Head of caudate nucleus (tissue), 42 donors: ENCODE measurements at places on chromosomes 12 and 14.

- no peak for DNase-seq
Measured at GRCh38 chr14:54226103-54226502, 170.7 kb upstream of the CDKN3 start.

GRCh38 chr12:83150465-83151189 is 463.9 kb downstream of the TMTC2 start:
- no peak for DNase-seq

DNA sequence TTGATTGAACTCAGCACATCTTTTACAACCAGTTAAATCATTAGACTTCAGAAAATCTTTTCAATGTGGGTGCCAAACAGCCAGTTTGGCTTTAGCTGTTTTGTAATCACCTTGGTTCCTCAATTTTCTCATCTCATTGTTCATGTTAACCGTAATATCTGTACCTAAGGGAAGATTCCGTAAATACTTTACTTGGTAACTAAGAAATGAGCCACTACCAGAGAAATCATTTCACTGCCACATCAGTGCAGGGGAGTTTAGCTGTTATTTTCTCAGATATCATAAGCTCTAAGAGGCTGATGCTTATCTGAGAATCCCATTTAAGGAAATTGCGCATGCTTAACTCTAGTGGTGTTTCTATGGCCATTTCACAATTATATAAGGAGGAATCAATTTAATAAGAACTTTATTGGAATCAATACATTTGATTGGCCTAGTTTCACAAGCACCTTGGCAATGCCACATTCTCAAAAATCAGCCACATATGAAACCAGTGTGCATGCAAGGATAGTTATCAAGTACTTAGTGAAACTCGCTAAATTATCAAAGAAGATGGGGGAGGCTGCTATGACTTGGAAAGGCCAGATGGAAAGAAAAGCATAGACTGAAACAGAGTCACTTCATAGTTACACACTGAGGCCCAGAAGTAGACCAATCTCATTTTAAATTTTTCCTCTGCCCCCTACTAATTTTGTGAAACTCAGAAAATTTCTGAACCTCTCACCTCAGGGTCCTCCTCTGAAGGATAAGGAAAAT is 28.1 kb upstream of the IL22 start:
- DNase-seq, result no peak

- DNase-seq, result no peak
Measured at GRCh38 chr12:72207079-72207478, 65.1 kb upstream of the TRHDE start.

DNA sequence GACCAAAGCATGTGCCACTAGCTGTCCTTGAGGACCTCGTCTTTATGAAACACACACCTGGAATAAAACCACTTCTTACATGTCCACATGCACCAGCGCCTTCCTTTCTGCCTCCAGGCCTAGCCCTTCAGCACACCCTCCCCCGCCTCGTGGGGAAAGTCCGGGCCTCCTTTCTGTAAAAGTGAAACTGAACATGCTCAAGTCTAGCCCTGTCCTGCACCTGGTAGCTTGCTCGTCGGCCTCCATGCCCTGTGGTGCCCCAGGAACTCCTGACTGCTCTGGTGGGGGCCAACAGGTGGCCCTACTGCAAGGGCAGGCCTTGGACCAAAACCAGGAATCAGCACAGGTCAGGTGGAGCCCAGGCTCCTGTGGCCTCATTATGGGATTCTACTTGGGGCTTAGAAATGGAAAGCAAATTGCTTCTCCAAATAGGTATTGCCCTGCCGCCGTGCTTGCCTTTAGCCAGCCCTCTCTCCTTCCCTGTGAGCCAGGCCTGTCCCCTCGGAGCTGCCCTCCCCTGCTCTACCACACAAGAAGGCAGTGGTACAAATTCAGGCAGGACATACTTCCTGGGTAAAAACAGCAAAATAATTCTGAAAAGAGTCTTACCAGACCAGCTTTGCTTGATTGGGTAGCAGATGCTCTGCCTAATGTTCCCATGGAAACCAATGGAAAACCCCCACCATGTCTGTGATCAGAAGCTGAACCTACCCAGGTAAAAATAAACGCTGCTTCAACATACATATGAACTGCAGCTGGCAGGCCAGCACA is 43.5 kb downstream of the ERH start:
- DNase-seq, result peak; percentile 30

- DNase-seq, result no peak
Measured at GRCh38 chr14:64646103-64646502, 58.1 kb upstream of the PLEKHG3 start.

DNA sequence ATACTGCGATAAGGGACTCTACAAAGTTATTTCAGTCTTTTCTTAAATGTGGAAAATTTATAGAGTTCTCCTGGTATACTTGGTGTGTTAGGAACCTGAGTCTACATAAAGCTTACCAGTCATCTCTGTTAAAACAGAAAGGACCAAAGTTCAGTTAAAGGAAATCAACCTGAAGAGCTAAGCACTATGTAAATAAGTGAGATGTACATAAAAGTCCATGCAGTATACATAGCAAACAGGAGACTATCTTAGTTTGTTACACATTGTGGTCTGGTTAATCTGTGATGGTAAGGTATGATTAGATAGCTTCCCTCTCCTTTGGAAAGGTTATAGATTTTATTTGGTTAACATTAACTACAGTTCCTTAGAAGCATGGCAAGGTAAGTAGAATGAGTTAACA is 75.9 kb downstream of the ATP2B1 start:
- no peak for DNase-seq

DNA sequence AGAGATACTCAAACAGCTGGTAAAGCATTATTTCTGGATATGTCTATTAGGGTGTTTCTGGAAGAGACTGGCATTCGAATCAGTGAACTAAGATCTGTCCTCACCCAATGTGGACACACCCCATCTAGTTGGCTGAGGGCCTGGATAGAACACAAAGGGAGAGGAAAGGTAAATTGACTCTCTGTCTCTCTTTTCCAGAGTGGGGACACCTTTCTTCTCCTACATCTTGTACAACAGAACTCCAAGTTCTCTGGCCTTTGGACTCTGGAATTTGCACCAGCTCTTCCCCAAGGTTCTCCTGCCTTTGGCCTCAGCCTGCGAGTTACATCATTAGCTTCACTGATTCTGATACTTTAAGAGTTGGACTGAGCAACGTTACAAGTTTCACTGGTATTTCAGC is 1253.9 kb downstream of the SLC16A7 start:
- DNase-seq, result no peak

DNA sequence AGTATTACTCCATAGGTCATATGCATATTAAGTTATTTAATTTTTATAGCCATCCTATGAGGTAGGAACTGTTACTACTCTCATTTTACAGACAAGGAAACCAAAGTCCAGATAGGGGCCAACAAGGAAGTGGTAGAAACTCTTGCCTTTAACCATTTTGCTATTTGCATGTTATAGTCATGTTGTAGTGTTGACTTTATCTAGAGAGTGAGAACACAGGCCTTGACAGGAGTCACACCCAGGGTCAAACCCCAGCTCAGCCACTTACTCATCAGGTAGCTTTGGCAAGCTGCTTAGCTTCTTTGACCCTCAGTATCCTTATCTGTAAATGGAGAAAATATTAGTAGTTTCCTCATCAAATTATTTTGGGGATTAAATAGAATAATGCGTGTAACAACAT is 156.2 kb downstream of the CAND1 start:
- DNase-seq, result no peak

- DNase-seq, result no peak
Measured at GRCh38 chr12:19575337-19576243, 136.3 kb downstream of the AEBP2 start.

- no peak for DNase-seq
Measured at GRCh38 chr12:41577995-41578394, 389.9 kb downstream of the PDZRN4 start.

- DNase-seq, result peak; percentile 45
Measured at GRCh38 chr14:58740379-58740935, 102.7 kb downstream of the DACT1 start.

DNA sequence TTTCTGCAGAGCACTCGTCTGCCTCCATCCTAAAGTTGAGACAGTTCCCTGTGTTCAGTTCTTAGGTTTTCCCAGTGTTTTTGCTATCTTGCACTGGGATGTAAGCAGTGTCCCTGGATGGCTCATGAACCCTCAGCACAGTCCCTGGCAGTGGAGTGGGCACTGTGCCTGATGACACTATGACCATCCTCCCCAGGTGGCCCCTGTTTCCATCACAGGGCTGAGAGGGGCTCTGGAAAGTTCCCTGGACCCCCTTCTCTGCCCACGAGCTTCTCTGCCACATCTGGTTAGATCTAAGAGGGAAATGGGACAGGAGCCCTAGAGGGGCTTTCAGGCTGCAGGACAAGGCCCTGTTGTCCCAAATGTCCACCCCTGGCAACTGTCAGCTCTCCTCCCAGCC is 249.8 kb upstream of the SFSWAP start:
- DNase-seq, result no peak

DNA sequence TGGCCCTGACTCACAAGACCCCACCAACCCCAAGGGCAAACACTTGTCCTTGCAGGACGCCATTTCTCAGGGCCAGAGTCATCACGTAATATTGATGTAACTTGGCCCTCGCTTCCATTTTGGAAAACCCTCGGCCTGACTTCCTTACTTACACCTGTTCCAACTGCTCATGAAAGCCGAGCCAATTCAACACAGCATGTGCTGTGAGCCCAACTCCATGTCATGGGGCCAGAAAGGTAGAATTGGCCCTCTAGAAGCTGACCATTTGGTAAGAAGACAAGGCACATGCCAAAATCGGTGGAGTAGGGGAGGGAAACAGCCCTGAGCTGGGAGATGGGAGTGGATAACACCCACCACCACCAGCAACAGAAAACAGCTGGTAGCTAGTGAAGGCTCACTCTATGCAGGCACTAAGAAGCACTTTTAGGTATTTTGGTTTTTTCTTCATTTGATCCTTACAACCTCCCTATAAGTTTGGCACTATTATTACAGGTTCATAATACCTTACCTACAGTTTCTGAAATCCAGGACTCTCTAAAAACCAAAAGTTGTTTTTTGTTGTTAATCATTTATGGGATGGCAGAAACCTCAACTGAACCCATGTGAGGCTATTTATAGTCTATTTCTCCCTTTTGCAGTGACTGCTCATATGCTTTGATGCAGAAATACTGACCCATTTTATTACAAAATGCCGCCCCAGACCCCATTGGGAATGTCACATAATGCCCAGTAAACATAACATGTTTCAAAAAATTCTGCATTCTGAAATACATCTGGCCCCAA is 6.5 kb downstream of the TTC7B start:
- no peak for DNase-seq

GRCh38 chr12:104740668-104741067 is 217.4 kb downstream of the SLC41A2 start:
- DNase-seq, result peak; percentile 49

GRCh38 chr14:77198561-77198960 is 17.0 kb downstream of the TMEM63C start:
- DNase-seq, result no peak

DNA sequence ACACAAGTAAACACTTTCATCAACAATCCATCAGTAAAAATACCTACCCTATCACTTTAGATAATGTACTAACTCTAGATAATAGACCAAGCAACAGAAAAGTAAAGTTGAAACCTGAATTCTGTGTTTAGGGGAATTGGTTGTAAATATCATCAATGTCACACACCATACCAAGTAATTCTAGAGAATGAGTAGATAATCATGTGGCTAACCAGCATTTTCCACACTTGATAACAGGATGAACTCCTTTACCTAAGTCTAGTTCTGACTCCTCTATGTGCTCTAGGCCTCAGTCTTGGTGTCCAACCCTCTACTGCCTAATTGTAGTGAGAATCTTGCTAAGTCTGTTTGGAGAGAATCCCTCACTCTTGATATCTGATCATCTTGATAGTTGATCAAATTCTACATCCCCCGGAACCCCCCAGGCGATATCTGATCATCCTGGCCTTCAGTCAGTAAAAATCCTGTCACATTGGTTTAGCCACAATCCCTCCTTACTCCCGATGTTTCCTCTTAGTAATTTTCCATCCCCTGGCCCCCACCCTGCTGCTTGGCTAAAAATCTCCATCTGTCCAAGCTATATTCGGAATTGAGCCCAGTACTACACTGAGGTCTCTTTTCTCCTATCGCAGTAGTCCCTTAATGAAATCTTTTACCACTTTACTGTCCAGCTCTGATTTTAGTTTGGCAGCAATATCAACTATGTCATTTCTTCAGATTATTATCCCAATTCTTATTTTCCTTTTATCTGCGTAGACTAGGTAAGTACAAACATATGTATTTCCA is 3.4 kb upstream of the SLCO1A2 start:
- no peak for DNase-seq

DNA sequence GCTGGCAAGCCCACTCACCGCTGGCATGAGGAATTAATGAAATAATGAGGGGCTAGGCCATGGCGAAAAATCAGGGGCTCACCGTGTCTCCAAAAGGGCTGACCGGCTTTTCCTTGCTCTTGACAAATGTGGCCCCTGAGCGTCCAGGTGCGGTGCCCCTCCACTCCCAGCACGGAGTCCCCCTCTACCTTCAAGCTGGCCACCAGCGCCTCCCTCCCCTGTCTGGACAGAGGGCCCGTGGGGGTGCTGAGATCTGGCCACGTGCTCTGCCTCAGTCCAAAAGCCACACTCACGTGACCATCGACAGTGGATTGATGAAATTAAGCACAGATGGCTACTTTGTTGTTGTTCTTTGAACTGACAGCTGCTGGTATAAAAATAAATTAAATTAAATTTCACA is 78.8 kb upstream of the BCL11B start:
- no peak for DNase-seq

GRCh38 chr12:81617915-81618314 is 141.2 kb downstream of the PPFIA2 start:
- DNase-seq, result no peak

- no peak for DNase-seq
Measured at GRCh38 chr12:9851927-9852326, 17.2 kb downstream of the CLEC2B start.

DNA sequence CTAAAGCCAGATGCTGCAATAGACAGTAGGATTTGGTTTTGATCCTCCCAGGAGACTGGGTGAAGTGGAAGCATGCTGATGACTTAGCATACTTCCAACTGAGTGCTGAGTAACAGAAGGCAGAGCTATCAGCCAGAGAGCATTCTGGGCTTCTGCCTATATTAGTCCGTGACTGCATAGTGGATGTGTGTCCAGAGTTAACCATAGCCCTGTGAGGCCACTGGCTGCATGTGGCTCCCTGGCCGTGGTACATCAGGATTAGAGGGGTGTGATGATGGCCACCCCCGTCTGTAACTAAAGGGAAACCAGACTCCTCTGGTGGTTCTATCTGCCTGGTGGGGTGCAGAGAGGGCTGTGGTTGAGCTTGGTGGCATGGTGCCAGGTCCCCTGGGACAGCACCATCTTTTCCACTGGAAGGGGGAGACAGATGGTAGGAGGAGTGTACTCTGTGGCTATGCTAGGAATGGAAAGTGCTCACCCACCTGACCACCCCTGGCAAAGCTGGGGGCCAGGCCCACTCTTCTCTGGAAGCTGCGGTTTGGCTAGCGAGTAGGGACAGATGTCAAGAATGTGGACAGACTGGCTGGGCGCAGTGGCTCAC is 27.4 kb downstream of the ABCD4 start:
- DNase-seq, result no peak

- DNase-seq, result peak; percentile 21
Measured at GRCh38 chr12:54300732-54301427, at the start of gene NFE2. TSS of gene NFE2 (minus strand) at chr12:54301015. CDS start at chr12:54295248, 5,767 bp downstream.

DNA sequence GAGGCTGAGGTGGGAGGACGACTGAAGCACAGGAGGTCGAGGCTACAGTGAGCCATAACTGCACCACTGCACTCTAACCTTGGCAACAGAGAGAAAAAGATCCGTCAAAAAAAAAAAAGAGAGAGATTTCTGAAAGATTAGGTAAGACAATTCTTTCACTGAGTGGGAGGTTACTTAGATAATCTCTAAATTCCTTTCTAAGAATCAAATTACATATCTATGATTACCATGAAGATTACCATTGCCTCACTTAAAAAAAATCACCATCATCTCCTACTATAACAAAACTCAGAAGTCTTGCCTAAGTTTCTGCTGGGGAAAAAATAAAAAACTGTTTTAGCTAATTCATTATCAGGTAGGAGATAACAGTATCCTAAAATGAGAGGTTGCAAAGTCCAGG is 366.7 kb downstream of the DUSP6 start:
- DNase-seq, result no peak
